Stimulated activated CD4-positive, alpha-beta T cell treated with anti-CD3 and anti-CD28 coated beads, Interleukin-1b, Interleukin-23, amount 100 ng/mL, for 24 hours (primary cell): ENCODE measurements at places on chromosomes 1 and 21.

DNA sequence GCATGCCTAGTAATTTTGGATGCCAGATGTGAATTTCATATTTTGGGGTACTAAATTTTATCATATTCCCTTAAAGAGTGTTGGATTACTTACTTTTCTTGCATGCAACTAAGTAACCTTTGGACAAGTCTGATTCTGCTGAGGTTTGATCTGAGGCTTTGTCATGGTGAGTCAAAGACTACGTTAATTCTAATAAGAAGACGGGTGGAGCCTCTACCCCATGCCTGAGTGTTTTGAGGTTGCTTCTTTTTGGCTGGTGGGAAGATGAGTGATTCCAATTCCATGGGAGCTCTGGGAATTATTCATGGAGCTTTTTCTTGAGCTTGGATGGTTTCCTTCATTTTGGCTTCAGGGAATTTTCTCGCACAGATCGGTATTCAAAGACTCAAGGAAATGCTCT is 11.6 kb upstream of the PCP4 start:
- no peak for DNase-seq

DNA sequence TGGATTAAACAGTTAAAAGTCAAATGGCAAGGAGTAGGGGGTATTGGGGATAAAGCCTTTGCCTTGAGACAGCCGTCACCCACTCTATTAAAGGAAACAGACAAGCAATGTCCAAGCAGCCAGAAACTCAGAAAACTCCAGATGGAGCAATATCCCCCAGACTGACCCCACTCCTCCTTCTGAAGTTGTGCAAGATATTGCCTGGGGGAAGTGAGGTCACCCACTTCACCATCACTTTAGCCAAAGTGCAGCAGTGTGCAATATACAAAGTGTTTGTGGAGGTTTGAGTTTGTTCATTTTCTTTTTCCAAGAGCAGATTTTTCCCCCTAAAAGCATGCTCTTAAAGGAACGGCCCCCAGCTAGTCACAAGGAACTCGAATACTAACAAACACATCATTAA is 125.1 kb downstream of the ETS2 start:
- DNase-seq = no peak

DNA sequence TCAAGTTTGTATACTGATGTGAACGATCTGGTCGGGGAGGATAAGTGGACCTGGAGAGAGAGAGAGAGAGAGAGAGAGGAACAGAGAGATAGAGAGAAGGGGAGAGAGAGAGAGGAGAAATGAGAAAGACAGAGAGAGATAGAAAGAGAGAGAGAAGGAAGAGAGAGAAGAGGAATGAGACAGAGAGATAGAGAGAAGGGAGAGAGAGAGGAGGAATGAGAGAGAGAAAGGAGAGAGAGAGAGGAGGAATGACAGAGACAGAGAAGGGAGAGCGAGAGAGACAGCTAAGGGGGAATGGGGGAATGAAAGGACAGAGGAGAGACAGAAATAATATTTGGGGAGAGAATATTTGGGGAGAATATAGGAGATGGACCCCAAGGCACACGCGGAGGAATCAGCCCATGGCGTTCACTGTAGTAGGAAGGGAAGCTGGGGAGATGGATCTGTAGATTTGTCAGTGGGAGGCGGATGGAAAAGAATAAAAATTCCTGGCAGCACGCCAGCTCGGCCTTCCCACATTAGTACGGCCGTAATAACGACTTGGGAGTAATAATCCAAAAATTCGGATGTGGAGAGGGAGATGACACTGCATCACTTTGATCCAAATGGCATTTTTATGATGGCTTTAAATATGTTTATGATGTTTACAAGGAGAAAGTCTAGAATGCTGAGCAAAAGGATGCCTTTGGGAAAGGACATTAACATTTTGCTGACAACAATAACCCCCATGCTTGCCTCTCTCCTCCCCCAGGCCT is 159.8 kb upstream of the KCNJ6 start:
- DNase-seq = no peak

DNA sequence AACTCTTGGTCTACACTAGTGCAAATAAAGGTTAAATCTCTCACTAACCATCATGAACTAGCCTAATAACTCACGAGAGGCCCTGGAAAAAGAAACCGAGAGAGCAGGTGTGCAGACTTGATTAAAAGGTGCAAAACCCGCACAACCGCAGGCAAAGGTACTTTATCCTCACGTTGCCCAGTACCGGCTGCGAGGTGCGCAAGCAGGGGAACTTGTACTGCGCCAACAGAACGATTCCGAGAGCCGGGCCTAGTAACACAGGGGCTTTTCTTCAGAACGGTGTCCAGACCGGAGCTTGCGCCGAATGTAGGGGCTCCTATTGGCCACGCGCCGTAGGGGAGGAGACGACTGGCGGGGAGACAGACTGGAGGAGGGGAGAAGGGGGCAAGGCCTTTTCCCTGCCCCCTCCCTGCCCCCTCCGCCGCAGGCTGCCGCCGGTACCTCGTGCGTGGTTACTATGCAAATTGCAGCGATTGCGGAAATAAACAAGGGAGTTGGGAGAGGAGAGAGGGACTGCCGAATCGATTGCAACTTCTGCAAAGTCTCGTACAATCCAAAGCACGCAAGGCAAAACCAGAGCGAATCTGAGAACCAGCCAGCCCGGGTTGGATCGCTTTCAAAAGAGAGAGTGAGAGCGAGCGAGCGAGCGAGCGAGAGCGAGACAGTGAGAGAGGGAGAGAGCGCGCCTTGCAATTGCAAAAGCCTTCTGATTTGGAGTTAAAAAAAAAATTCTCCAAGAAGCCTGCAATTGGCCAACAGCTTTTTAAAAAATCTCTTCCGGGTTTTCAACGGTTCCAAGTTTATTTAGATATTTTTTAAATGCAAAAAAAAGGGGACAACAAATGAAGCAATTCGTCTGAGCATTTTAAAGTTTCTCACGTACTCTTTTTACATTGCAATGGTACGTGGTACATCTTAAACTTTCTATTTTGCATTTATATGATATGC is 5.4 kb upstream of the NFIA start:
- no peak for DNase-seq

DNA sequence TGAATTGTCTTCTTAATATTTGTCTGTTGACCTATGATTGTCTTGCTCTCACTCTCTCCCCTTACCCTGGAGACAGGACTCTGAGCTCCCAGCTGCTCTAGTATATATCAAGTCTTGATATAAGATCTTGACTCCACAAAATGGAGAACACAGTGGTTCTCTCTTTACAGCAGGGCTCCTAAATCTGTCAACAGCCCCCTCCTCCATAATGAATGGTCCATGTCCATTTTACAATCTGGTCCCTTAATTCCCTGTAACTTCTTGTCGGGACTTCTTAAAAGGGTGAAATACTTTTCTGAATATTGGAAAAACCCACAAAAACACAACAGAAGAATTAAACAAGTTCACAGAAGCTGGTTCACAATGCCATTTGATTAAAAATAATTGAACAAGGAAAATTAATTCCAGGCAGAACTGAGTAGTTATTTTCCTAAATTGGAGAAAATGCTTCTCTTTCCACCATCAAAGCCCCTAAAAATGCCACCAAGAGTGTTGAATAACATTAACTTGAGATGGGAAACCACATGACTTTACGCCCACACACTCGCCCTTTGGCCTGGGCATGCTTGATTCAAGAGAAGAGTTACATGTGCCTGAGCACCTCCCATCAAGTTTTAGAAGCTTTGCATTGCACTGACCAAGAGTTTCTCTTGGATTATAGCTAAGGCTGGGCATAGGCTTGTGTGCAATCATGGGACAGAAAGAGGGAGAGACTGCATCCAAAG is 109.8 kb downstream of the TOMM20 start:
- no peak for DNase-seq

DNA sequence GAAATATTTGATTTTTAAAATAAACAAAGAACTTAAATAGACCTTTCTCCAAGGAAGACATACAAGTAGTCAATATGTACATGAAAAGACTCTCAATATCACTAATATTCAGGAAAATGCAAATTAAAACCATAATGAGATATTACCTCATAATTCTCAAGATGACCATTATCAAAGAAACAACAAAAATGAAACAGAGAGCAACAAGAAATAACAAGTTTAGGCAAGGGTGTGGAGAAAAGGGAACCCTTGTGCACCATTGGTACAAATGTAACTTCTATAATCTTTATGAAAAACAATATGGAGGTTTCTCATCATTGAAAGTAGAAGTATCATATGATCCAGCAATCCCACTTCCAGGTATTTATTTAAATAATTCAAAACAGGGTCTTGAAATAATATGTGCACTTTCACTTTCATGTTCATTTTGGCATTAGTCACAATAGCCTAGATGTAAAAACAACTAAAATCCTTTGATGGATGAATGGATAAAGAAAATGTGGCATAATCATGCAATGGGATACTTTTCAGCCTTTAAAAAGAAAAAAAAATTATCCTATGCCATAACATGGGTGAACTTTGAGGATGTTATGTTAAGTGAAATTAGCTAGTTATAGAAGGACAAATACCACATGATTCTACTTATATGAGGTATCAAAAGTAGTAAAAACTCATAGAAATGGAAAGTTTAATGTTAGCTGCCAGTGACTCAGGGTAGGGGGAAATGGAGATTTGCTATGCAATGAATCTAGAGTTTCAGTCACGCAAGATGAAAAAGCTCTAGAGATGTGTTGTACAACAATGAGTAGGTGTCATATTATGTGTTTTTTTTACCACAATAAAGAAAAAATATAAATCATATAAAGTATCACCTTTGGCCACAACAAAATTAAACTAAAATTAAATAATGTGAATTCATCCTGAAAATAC is 114.5 kb upstream of the LYPLAL1 start:
- no peak for DNase-seq

DNA sequence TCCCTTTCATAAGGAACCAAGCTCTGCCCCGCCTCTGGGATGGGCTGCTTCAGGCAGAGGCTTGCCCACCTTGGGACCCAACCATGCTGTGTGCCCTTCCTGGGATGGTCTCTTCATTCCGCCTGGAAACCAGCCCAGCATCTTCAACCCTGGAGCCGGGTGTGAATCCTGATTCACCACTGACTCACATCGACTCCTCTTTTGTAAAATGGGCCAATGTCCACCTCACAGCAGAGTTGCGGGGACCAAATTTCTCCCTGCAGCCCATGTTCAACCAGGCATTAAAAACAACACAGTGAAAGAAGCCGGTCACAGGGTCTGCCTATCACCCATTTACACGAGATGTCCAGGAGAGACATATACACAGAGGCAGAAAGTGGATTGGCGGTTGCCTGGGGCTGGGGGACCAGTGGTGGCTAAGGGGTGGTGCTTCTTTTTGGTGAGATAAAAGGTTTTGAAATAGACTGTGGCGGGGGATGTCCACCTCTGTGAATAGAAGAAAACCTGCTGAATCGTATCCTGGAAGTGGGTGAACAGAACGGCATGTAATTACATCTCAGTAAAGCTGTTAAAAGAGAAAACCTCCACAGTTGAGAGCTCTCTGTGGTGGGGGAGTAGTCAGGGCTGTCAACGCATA is 6.9 kb upstream of the GPR153 start:
- no peak for DNase-seq

GRCh38 chr1:93033785-93034184 is 45.3 kb upstream of the MTF2 start:
- DNase-seq = no peak

GRCh38 chr1:2383576-2383975 is 7.8 kb downstream of the MORN1 start:
- DNase-seq = no peak

DNA sequence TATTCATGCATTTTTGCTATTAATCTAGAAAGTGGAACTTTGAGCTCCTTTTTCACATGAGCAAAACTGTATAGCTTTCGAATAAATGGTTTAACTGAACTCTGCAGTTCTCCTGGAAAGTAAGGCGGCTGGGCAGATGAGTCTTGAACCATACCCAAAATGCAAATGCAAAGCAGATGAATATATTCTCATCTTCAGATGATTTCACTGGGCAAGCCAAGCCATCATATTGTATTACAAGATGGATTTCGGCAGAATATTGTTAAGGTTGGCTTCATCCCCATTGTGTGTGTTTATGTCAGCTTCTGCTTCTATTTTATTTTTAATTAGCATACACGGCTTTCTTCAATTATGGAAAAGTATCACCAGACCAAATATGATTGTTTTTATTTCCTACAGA is 209.6 kb downstream of the GREM2 start:
- DNase-seq = no peak

- no peak for DNase-seq
These were observed 23.3 kb downstream of the NAV1 start for GRCh38 chr1:201562257-201562656.

DNA sequence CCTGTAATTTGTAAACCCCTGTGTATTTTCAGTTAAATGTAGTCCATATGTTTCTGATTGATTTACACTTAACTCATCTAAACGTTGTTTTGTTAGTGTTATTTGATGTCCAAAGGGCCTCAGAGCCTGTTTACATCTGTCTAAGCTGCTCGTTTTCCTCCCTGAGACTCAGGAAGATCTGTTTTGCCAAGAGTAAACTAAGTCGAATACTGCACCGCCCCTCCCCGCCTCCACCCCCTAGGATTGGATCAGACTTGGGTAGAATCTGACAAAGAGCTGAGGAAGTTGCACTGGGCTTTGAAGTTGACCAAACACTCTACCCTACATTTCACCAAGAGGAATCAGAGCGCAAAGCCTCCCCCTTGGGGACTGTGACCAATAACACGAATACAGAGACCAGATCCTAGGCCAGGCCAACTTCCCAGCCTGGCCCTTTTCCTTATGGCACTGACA is 206.9 kb upstream of the LMO4 start:
- no peak for DNase-seq

GRCh38 chr1:54006508-54006907 is 11.5 kb downstream of the LDLRAD1 start:
- DNase-seq = no peak

GRCh38 chr21:42645211-42646075 is 8.0 kb upstream of the PDE9A start:
- no peak for DNase-seq

DNA sequence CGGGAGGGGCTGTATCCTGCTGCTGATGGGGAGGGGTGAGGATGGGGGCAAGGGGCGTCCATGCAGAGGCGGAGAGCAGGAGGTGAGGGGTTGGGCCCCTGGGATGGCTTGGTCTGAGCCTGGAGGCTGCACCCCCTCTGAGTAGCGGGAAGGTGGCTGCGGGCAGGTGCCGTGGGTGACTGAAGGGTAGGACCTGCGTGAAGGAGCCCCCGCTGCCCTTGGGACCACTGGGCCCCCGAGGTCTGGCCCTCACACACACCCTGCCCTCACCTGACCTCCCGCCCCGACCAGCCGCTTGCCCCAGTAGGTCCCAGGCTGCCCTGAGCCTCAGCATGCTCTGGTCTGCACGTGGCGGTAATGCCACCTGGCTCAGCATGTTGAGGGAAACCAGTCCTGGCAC is 12.8 kb upstream of the SKI start:
- DNase-seq = no peak

DNA sequence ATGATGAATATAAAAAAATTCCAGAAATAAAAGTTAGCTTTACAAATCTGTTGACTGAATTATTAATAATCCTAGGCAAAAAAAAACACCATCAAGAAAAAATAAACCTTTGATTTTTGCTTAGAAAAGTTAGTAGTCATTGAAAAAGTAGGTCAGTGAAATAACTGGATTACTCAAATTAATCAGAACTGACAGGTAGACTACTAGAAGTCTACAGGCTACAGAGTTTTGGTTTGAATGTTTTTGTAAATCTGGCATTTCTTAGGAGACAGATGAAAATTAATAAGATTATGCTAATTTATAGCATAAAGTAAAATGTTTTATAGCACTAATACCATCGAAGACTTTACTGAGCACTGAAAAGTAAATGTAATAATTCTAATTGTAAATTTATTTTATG is 511.9 kb downstream of the PTPRC start:
- DNase-seq = no peak
